NCI-H1105 (cell line): ENCODE measurements at places on chromosomes 1 and 21.
A peak's percentile ranks its signal among the peaks of the same experiment; 100 is the strongest.

DNA sequence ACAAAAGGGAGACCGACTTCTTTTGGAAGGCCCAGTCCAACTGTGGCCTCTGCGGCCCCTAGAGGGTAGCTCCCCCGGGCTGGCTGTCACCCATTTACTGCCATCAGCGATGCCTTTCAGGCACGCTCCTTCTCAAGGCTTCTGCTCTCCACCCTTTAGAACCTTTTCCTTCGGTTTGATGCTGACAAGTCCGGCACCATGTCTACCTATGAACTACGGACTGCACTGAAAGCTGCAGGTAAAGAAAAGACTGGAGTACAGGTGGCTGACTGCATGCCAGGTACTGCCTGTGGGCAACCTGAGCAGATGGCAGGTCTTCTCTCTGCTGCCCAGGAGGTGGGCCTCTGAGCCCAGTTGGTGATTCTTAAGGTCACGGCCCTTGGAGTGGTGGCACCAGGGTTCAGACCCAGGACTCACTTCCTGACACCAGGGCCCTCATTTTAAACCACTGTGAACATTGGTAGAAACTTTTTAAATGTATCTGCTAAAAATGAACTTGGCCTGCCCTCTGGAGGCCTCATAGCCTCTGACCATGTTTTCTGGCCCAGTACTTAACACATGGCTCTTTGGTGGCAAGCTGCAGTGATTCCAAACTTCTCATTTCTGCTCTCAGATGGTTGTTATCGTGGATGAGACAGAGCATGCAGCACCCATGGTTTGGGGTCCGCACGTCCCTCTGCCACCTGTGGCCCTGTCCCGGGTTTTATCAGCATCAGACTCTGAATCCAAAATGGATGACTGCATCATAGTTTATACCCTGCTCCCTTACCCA lies 45.7 kb downstream of the CAPN9 start:
- no peak for DNase-seq

- no peak for DNase-seq
Measured at GRCh38 chr1:59223198-59223597, 73.7 kb upstream of the FGGY start.

DNA sequence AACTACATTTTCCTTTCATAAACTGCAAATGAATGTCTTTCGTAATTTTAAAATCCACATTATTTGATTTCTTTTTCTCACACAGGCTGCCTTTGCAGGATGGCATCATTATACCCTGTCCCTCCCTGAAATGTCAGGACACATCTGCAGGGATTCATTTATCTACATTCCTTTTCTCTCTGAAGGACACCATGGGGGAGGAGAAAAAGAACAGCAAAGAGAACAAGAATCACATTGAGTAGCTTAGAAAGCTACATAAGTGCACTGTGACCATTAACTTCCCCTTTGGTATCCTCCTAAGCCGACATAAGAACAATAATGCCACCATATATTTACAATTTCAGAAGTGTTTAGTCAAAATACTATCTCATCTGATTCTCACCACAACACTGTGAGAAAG lies 129.5 kb downstream of the PIGK start:
- DNase-seq: no peak

GRCh38 chr1:46422261-46422871 lies 28.2 kb downstream of the FAAH start:
- no peak for DNase-seq

DNA sequence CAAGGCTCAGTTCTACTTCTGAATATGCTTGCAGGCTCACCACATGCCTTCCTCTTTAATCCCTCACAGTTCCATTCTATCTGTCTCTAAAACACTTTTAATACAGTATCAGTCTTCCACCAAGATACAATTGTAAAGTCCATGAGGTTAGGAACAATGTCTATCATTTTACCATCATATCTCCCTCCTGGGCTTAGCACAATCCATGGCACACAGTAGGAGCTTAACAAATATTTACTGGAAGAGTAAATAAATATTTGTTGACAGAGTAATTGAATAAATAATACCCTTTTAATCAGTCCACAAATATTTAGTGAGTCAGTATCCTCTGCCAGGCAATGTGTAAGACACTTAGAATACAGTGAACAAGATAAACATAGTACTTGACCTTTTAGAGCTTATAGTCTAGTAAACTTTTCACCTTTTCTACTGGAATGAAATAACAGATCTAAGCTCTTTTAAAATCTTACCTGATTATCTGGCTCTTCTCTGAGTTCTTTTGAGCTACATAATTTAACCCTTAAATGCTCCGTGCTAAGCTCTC lies 12.7 kb upstream of the GADD45A start:
- no peak for DNase-seq

DNA sequence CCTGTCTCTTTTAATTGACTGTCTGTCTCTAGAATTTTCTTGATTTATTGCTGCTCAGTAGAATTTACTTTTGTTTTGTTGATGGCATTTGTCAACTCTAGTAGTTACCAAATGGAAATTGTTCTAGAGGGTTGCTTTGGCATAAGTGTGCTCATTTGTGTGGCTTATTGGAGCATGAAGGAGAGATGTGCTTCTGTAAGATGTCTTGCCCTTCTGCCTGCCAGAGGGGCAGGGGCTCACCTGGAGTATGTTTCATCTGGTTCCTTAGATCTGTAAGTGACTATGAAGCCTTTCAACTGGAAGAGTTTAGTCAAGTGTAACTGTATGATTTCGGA lies 345.5 kb downstream of the DISC1 start:
- no peak for DNase-seq

DNA sequence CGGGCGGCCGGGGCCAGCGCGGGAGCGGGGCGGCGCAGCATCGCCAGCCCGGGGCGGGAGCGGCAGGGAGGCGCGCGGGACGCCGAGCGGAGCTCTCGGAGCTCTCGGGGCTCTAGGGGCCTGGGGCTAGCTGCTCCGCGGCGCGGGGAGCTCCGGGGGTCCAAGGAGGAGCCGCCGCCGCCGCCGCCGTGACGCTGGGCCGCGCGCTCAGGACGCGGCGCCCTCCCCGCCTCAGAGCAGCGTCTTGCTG lies 147 bp downstream of the CLSTN1 start:
- no peak for DNase-seq

GRCh38 chr1:201288007-201288406 lies 4.7 kb downstream of the PKP1 start:
- no peak for DNase-seq

DNA sequence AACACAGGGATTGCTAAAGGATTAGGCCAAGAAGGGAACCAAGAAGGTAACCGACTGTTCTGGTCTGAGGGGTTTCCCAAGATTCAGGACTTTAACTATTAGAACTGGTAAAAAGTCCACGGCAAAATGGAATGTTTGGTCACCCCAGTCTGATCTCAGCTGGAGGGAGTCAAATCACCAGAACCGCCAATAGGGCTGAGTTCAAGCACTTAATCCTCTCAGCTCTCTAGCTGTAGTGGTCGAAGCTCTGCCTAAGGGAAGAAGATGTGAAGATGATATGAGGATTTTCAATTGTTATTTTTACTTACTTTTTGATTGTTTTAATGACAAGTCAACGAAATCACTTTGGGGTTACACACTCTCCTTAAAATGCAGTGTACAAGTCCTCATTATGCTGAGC lies 29.1 kb downstream of the F5 start:
- no peak for DNase-seq

- DNase-seq: no peak
Measured at GRCh38 chr21:16283516-16283915, 553.7 kb downstream of the USP25 start.

- DNase-seq: peak; percentile 67
Measured at GRCh38 chr1:41314376-41315145, 46.7 kb upstream of the FOXO6 start.

GRCh38 chr1:22186311-22186710 lies 43.4 kb upstream of the WNT4 start:
- no peak for DNase-seq

- DNase-seq: no peak
Measured at GRCh38 chr1:205663286-205663936, 16.9 kb downstream of the SLC45A3 start.

- DNase-seq: no peak
Measured at GRCh38 chr21:39562791-39563770, 49.7 kb upstream of the B3GALT5 start.

- no peak for DNase-seq
Measured at GRCh38 chr1:71916894-71917293, 365.4 kb downstream of the NEGR1 start.

GRCh38 chr1:218760601-218761570 lies 412.8 kb upstream of the LYPLAL1 start:
- DNase-seq: no peak

GRCh38 chr1:219621047-219621786 lies 8.3 kb upstream of the ZC3H11B start:
- no peak for DNase-seq

DNA sequence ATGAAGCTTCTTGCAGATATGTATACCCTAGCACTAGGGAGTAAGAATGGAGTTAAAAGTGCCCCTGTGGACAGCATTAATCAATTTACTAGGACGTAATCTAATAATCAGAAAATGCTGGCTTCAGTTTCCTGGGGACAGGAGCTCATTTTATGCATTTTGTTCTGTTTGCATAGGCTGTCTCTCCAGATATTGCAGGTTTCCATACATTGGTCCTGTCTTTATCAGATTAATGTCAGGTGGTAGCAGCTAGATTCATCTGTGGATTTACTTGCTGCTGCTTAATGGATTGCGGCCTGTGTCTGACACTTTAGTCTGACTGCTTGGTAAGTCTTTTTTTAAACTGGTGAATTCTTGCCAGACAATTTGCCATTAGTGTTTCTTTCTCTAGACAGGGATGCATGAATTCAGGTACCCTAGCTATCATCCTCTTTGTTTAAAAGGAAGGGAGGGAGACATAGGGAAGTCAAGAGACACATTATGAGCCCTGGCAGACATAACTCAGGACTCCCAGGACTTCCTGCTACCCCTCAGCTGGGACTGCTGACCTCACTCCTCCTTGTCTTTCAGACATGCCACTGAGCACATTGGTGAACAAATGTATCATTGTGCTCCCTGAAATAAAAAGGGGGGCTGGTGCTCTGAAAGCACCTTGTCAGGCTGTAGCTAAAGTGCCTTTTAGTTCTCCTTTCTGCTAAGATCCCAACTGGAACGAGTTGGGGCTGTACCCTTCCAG lies 47.7 kb downstream of the NOS1AP start:
- DNase-seq: no peak

DNA sequence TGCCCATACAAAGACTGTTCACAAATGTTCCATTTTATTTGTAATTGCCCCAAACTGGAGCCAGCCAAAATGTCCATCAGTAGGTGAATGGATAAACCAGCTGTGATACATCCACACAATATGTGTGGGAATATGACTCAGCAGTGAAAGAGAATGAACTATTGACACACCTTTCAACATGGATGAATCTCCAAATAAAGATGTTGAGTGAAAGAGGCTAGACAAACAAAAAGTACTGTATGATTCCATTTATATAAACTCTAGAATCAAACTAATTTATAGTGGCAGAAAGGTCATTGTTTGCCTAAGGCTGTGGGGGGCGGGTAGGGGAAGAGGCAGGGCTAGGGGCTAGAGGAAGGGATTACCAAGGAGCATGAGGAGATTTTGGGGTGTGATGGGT lies 4.5 kb downstream of the DHCR24 start:
- no peak for DNase-seq
